Femur (tissue), 1 donor: ENCODE measurements at places on chromosomes 12 and 14.

DNA sequence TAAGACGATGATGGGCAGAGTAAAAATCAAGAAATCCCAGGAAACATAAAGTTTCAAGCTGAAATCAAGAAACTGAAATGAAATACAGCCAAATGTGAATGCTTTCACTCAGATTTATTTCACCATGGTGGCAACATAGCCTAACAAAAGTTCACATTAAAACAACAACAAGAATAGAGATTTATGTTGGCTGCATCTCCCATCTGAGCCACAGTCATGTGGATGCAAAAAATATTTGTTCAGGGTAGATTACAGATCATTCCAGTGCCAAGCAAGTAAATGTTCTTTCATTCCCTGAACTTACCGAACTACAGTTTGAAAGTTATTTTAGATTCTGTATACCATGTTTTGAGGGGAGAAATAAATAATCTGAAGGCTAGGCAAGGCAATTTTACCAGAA lies 159.9 kb upstream of the TMTC1 start:
- DNase-seq: no peak

GRCh38 chr12:24631676-24632426 lies 317.1 kb downstream of the BCAT1 start:
- no peak for DNase-seq

DNA sequence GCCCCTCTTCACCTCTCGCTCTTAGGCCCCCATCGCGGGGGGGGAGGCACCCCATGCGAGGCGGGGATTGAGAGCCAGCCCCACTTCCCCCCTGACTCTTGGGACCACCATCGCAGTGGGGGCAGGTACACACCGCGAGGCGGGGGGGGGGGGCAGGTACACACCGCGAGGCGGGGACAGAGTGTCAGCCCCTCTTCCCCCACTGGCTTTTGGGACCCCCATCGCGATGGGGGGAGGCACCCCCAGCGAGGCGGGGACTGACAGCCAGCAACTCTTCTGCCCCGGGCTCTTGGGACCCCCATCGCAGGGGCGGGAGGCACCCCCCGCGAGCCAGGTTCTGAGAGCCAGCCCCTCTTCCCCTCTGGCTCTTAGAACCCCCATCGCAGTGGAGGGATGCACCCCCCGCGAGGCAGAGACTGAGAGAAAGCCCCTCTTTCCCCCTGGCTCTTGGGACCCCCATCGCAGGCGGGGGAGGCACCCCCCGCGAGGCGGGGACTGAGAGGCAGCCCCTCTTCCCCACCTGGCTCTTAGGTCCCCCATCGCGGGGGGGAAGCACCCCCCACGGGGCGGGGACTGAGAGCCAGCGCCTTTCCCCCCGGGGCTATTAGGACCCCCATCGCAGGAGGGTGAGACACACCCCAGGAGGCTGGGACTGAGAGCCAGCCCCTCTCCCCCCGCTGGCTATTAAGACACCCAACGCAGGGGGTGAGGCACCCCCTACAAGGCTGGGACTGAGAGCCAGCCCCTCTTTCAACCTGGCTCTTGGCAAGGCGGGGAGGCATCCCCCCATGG lies 196.5 kb upstream of the PZP start:
- DNase-seq: no peak

DNA sequence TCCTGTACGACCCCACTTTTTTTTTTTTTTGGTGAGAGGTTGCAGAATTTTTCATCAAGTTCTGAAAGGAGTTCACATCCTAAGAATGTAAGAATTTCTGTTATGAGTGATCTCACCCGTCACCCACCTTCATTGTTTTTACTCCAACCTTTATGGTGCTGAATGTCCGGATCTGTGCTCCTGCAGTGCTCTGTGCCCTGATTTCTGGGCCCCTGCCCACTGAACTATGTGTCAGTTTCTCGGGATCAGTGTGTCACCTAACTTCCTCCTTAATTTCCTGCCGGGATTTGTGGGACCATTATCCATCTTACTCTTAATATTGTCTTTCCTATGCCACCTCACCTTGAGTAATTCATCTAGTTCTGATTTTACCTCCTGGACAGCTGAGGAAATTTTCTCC lies 11.6 kb downstream of the RASSF8 start:
- DNase-seq: no peak

GRCh38 chr12:25682421-25682820 lies 129.3 kb upstream of the LMNTD1 start:
- DNase-seq: no peak

DNA sequence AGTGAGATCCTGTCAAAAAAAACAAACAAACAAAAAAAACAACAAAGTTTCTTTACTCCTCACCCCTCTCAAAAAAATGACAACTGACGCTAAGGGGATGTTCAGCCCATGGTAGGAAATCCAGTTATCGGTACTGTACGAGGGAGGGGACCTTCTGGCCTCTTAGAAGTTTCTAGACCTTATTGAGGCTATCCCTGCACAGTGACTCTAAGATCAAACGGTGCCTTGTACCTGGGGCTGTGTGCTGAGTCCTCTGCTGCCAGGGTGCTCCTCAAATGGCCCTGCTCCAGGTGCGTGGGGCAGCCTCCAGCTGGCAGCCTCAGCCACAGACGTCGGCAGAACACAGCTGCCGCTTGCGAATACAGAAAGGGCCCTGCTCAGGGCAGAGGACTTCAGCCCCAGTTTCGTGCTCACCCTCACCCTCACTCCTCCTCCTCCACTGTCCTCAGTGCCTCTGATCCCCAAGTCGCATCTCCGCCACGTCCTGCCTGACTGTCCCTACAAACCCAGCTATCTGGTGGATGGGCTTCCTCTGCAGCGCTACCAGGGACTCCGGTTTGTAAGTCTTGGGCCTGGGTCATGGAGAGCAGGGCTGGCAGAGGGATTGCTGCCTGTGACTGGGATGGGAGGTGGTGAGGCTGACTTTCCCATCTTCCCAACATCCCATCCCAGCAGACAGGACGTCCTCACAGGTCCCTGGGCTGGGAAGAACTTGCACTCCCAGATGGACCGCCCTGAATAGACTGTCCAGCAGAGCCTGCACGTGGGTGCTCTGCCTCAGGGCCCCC lies 90.9 kb downstream of the B4GALNT3 start:
- DNase-seq: no peak

DNA sequence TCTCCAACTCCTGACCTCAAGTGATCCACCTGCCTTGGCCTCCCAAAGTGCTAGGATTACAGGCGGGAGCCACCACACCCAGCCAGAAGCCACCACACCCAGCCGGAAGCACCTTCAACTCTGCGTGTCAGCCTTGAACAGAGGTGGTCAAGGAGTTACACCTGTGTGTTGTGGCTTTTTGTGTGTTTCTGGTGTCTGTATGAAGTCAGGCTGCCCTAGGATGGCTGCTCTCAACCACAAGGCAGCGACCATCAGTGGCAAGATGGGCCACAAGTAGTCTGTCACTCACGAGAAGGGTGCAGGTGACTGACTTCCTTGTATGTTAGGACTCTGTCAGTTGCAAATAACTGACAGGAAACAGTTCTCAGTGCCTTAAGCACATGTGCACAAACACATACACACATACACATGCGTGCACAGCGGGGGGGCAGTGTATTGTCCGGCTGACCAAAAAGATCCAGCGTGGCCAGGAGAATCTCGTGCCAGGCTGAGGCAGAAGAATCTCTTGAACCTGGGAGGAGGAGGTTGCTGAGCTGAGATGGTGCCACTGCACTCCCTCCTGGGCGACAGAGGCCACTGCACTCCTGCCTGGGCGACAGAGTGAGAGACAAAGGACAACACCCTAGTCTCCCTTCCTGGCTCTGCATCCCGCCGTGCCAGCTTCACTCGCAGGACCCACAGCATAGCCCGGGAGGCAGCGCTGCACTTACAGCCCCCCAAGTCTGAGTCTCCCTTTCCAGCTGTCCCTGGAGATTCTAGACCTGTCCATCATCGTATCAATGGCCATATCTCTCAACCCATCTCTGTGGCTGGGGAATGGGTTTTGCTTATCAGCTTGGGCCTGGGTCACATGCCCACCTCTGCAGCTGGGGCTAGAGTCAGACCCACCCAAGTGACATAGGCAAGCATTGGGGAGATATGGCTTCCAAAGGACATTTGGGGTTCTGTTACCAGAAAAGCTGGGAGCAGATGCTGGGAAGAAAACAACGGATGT lies 13.7 kb downstream of the P2RX4 start:
- DNase-seq: no peak
